SIG-M5 (cell line): ENCODE measurements at places on chromosomes 7 and 10.

GRCh38 chr7:157865351-157866165 is 528.8 kb downstream of the DNAJB6 start:
- no peak for DNase-seq

GRCh38 chr7:92313055-92313454 is 67.3 kb downstream of the ANKIB1 start:
- no peak for DNase-seq

- no peak for DNase-seq
These were observed 38.9 kb downstream of the BMPR1A start for GRCh38 chr10:86795353-86795752.

- DNase-seq: no peak
These were observed 1.9 kb downstream of the DKK1 start for GRCh38 chr10:52316001-52316400.
